ENCODE measurements at places on chromosomes 12 and 14.

- no peak for ATAC-seq
Measured at GRCh38 chr12:26198742-26199141, 3.4 kb downstream of the SSPN start.

GRCh38 chr12:13503094-13503835 lies 306.7 kb downstream of the EMP1 start:
- ATAC-seq: no peak

DNA sequence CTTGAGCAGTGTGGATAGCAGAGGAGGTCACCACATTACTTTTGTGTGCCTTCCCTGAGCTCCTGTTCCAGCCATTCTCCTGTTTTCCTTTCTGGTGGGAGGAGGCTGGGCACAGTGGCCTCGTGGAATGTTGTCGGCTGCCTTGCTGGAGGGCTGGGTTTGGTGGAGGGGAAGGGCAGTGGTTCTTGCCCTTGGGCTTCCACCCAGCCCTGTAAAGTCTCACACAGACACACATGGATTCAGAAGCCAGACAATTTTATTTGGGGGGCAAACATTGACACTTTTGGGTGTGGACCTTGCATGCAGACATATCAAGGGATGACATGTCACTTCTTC lies 866 bp downstream of the NPFF start:
- no peak for ATAC-seq

DNA sequence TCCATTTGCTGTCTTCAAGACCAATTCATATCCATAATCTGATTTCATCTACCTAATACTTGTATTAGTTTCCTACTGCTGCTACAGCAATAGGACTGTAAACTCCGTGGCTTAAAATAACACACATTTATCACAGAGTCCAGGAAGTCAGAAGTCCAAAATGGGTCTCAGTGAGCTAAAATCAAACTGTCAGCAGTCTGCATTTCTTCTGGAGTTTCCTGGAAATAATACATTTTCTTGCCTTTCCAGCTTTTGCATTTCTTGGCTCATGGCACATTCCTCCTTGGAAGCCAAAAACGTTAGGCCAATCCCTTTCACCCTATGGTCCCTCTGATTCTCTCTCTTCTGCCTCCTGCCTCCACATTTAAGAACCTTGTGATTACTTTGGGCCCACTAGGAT lies 239.8 kb downstream of the PRKD1 start:
- ATAC-seq: no peak

- ATAC-seq: no peak
Measured at GRCh38 chr12:60278209-60278608, 682.4 kb downstream of the SLC16A7 start.

DNA sequence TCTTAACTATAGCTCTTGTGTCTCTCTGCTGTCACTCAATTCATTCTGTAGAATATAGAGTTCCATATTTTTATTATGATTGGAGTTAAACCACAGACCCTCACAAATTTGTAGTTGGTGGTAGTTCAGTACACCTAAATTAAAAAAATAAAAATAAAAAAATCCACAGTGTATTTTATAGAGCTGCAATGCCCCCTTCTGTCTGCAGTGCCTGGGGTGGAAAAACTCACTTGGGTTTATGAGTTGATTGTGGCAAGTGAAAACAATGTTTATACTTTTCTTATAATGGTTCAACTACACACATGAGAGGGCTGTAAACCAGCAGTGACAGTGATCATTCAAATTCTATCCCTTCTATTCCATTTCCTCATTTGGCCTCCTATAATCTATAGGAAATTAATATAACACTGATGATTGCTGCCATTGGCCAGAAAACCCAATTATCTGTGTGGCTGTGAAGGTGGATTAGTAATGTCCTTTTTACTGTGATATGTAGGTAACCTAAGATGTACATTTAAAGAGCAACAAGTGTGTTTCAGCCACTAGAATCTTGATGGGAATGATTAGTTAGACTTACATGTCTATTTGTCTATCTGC lies 166.9 kb upstream of the LRIG3 start:
- ATAC-seq: no peak

DNA sequence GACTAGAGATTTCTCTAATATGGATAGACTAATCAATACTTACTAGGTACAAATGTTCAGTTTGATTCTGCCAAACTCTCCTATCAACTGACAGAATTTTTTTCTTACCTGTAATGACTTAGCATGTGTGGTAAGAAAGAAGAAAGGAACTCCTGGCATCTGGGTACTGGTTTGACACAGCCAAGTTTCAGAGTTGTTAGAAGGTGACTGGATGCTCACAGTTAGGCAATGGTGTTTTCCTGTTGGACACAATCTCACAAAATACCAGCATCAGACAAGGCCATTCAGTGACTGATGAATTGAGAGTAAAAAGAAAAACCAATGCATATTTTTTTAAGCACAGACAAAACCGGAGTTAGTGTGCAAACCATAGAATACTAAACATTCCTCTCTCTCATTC lies 4.2 kb downstream of the MUCL1 start:
- no peak for ATAC-seq

GRCh38 chr12:24135158-24135850 lies 185.8 kb upstream of the SOX5 start:
- ATAC-seq: no peak

DNA sequence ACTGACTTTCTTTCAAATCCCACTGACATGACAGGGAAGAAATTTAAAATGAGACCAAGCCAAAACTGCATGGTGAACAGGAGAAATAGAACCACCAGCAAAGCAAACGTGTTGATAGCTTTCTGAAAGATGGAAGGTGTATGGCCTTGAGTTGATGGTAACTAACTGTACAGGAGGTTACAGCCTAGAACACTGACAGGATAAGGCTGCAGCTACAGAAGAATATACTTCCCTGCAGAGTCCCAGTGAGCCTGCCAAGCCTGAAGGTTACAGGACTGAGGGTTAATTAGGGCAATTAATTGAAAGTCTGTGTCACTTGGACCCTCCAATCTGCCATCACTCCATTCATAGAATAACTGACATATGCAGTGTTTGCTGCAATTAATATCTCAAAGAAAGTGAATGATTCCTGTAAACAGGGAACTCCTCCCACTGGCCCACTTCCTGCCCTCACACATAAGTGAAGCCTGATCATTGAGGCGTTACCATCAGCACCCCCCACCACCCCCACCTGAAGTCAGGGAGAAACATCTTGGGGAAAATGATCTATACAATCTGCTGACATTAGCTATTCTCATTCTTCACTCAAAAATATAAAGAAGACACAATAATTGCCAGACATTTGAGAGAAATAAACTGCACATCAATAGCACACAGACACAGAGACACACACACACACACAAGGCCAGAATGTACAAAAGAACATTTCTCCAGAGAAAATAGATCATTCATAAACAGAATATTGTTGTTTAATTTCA lies 73.4 kb downstream of the GTF2A1 start:
- no peak for ATAC-seq

DNA sequence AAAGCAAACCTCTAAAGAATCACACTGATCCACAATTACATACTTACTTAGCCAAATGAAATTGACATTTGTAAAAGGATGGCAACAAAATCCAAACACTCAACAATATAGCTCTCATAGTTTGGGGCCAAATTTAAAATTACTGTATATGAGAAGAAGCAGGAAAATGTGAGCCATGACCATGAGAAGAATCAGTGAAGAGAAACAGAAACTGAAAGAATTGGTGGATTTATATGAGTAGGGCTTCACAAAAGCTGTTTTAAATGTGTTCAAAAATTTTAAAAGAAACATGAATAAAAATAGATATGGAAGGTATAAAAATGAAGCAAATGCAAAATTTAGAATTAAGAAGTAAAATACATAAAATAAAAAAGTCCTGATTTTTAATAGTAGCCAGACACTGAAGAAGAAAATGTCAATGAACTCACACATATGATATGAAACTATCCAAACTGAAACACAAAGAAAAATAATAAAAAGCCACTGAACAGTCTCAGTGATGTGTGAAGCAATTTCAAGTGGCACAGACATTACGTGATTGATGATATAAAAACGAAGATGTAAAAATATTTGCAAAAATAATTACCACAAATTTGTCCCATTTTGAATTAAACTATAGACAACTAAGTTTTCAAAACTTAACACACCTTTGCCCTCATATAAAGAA lies 87.9 kb upstream of the MDGA2 start:
- ATAC-seq: no peak

DNA sequence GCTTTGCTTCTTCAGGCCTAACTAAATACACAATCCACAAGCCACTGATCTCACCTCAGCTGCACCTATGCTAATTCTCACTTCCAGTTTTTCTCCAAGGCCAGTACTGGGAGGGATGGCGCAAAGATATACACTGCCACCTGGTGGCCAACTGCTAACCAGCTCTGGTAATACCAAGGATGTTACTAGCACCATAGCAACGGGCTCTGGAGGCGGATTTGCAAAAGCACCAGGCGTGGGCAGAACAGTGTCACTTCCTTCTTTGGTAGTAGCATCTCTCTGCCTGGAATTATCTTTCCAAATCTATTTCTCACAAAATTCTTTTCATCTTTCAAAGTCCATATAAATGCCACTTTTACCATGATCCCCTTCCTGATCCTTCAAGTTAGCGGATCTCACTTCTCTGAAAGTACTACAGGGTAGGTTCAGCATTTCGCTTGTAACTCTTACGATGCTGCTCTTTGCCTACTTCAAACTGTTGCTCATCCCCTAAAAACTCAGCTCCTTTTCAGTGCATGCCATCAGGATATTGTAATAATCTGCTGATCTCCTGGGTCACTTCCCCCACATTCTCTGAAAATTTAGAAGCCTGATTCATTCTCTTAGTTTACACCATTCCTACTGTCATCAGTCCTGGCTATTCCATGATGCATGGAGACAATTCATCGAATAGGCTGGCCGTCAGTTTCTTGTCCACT lies 37.1 kb upstream of the FOXJ2 start:
- ATAC-seq: peak; percentile 100

- ATAC-seq: peak; percentile 67
Measured at GRCh38 chr14:70893858-70894291, 13.4 kb upstream of the PCNX1 start.

DNA sequence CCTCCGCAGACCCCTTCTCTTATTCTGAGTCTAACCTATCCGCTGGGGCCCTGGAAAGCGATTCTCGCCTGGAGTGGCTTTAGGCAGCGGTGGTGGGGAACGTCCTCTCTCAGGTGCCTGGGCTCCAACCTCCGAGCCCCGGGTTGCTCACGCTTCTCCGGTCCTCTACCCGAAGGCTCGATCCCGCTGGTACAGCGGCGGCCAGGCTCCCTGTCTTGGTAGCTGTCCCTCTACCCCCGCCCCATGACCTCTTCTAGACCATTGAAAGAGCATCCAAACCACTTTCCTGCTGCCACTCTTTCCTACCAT lies 505 bp upstream of the HEBP1 start:
- ATAC-seq: peak; percentile 62

- no peak for ATAC-seq
Measured at GRCh38 chr14:64623554-64624165, 73.9 kb downstream of the PPP1R36 start.

DNA sequence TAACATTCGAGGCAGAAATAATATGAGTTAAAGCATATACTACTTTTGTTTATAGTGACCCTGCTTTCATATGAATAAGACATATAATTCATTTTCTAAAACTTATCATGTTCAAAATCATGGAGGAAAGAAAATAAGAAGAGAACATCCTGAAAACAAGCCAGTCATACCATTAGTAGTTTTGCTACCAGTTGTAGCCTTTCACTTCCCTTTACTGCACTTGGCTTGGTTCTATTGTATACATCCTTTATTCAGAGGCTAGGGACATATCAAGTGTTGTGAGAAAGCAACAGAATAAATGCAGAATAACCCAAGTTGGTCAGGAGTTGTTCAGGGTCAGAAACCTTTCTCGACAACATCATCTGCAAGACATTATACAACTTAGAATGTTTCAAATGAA lies 598.7 kb downstream of the SOX5 start:
- peak; percentile 83 for ATAC-seq

DNA sequence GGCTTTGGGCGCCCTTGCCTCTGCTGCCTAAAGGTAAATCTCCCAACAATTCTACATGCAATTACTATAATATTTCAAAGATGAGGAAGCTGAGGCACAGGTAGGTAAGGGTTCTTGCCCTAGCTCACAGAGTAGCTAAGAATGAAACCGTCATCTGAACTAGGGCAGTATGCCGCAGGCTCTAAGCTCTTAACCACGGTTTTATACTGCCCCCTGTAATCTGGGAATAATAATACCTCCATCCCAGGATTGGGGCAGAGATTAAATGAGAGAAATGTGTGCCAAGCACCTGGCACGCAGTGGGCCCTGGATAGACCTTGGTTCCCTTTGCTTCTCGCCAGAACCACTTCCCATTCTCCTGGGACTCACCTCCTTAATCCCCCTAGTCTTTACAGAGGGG lies 1.5 kb upstream of the HRK start:
- ATAC-seq: peak; percentile 46
